ENCODE measurements at places on chromosomes 7 and 10.
A peak's percentile ranks its signal among the peaks of the same experiment; 100 is the strongest.

DNA sequence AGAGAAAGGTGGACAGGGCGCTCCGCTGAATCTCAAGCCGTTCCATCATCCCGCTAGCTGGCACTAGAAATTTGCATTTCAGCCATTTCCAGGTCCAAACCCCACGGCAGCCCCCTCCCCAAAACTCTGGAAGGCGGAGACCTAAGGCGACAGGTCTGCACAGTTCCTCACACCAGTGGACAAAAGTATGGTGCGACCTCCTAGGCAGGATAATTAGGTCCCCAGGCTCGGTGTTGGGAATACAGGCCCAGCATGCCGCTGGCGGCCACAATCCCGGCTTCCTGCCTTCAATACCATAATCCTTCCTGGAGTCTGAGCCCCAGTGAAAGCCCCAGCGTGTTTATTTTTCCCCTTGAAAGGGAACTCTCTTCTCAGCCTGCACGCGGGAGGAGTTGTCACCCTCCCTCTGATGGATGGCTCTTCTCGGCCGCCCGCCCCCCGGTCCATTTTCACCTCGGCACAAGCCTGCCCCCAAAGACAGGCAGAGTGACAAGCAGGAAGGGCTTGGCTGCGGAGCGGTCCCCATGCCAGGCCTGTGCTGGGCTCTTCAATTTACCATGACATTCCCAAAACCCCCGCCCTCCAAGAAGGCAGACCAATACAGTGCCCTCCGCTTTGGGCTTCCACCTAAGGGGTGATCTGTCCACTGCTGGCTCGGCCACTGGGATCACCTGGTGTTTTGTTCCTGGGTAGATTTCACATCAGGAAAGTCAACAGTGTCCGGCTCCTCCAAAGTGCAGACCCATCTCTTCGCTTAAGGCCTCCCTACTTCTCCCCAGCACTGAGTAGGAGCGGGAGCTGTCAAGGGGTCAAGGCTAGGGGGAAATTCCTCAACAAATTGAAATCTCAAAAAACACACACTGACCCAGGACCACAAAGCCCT lies 2.2 kb downstream of the FGFR2 start:
- no peak for DNase-seq

- no peak for DNase-seq
Observed at GRCh38 chr7:47413526-47414341, 168.2 kb downstream of the TNS3 start.

- DNase-seq, result no peak
Observed at GRCh38 chr7:157693521-157694375, 356.9 kb downstream of the DNAJB6 start.

DNA sequence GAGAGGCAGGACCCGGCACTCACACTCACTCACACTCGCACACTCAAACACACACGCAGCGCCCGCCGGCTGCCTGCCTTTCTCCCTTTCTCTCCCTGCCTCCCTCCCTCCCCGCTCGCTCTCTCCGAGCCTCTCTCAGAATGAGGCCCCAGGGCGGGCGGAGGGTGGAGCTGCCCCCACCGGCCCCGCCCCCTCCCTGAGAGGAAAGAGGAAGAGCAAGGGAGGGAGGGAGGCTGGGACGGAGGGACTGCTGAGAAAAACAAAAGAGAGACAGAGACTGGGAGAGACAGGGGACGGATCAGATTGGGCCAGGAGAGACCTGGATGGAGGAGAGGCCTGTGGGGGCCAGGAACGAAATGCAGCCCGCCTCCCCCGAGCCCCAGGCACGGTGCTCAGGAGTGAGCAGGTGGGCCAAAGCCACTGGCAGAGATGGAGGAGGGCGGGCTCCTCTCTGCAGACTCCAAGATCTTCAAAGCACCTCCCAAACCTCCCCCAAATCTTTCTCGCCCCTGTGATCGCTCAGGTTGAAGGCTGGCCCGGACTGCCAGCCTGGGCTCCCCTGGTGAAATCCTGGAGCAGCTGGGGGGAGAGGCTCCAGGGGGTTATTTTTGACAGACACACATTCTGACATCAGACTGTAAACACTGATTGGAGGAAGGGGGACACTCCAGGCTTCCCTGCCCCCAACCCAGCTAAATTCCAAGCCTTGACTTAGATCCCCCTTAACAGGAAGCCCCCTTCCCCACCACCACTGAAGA lies 5.1 kb downstream of the LDB1 start:
- peak; percentile 54 for DNase-seq

DNA sequence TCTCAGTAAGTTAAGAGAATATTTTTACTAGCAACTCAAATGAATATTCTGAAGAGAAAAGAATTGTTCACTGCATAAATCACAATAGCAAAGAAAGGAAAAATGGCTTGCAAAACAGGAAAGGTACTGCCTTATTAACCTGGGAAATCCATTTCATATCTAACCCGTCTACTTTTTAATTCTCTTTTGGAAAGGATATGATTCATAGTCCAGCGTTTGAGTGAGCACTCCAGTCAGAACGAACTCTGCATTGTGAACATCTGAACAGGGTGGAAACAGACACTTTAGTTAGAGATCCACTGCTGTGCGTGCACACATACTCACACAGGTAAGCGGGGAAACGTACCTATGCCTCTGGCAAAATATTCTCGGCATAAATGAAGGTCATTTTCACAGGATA lies 56.8 kb downstream of the PAXIP1 start:
- DNase-seq, result no peak

- DNase-seq, result no peak
Observed at GRCh38 chr10:29041616-29042015, 247.3 kb upstream of the LYZL1 start.

GRCh38 chr7:50359995-50360925 lies 55.7 kb downstream of the IKZF1 start:
- DNase-seq, result no peak

DNA sequence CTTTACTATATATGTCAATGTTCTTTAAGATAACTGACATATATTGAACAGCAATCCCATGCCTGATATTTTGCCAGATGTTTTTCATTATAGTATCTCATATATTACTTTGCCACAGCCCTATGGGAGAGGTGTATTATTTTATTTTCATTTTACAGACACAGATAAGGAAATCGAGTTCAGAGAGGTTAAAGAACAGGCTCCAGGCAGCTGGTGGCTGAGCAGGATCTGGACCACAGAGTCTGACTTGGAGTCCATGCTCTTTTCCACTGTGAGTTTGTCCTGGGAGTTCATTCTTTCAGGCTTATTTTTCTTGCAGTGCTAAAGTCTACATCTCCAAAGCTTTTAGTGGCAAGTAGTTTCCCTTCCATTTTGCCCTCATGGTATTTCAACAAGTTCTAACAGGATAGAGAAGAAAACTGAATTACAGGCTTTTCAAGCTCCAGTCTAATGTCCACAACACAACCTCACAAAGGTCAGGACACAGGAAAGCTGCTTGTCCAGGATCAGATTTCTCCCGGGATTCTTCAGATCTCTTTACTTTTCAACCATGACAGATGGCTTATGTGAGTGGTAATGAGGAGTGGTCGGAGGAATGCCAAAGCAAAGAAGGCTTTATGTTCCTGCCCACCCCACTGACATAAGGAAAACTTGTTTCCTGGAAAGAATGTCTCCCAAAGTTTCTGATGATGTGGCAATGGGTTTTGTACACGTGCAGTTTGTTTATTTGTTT lies 13.1 kb upstream of the SLC35B4 start:
- no peak for DNase-seq

- no peak for DNase-seq
Observed at GRCh38 chr10:33626798-33627466, 292.5 kb upstream of the NRP1 start.

- DNase-seq, result no peak
Observed at GRCh38 chr10:6476989-6477388, 103.1 kb downstream of the PRKCQ start.

GRCh38 chr7:142598297-142598696 lies 151.0 kb upstream of the PRSS1 start:
- DNase-seq, result no peak

GRCh38 chr10:125543796-125544195 lies 139.2 kb downstream of the TEX36 start:
- DNase-seq, result no peak

DNA sequence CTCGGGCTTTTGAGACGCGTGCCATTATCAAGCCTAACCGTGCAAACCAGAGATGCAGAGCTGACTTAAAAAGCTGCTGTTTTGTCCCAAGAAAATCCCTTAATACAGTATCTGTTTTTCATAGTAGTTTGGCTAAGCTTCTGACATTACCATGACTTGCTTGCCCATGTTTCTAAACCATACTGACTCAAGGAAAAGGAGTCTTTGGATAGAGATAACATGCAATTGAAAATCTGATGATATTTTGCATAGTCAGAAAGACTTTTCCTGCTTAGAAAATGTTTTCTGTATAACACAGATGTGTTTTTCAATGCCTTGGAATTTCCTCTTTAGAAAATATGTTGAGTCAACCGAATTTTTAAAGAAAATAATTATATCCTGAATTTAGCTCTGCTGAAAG lies 21.5 kb upstream of the AKR1E2 start:
- no peak for DNase-seq

DNA sequence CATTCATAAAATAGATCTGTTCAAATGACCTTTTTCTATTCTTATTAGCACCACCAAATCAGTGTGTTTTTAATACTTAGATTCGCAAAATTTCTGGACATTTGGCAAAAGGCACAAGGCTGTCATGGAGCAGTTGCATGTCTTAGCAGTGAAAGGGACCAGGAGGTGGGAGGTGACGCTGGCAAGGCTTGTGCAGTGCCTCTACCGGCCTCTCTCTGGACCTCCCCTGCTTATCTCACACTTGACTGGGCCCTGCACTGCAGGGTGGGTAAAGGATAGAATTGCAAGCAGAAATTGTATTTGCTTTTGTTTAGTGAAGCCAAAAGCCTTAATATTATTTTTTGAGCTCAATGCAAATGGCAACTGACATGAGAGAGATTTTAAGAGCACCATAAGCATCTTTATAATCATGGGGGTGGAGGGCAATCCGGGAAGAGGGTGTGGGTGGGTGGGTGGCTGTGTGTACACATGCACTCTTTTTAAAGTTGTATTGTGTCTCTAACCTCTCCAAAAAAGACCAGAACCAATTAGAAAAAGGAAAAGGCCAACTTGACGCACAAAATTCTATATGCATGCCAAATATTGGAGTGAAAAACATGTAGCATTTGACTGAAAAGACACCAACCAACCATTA lies 106.3 kb downstream of the WNT2 start:
- no peak for DNase-seq

- no peak for DNase-seq
Observed at GRCh38 chr7:94400643-94401427, 6.1 kb downstream of the COL1A2 start.

DNA sequence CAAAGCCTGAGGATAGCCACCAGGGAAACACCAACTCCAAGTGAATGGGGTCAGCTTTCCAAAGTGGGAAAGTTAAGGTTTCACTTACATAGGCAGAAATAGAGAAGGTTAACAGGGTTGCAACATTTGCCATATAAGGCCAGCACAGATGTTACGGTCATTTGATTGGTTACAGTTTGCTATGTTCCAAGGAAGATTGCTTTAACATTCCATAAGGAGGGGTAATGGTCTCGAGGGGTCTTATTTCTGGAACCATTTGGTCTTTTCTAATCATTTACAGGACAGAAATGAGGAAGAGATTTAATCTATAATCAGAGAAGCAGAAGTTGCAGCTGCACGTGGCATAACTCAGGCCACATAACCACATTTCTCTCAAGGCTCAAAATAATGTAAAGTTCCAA lies 679.4 kb upstream of the C7orf33 start:
- no peak for DNase-seq

- peak; percentile 93 for DNase-seq
Observed at GRCh38 chr7:69934144-69934903, 336.0 kb downstream of the AUTS2 start.

DNA sequence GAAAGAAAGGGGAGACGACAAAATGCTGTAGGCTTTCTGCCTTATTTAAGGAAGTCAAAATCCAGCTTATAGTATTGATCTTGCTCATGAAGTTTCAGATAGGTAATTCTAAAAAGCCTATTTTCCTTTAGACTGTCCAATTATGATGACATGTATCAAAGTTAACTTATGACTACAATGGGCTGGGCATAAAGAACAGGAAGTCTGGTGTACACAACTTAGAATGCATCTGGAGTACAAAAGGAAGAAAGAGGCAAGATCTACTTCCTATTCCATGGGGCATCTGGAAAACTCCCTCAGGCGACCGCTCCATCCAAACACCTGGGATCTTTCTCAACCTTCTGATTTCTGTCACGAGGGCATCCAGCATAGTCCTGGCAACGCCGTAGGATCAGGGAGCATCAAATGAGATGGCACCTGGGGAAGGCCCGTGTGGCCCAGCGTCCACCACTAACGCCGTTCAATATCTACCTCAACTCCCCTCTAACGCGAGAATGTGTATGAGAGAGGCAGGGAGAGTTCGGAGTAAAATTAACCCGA lies 512 bp downstream of the FAM24B start:
- no peak for DNase-seq

GRCh38 chr10:79159785-79160184 lies 91.0 kb downstream of the ZMIZ1 start:
- DNase-seq, result no peak

GRCh38 chr10:68489919-68490318 lies 18.1 kb upstream of the DNA2 start:
- DNase-seq, result no peak

GRCh38 chr7:17976952-17977351 lies 36.7 kb upstream of the SNX13 start:
- DNase-seq, result no peak

GRCh38 chr10:70119623-70120022 lies 13.0 kb downstream of the AIFM2 start:
- no peak for DNase-seq

- no peak for DNase-seq
Observed at GRCh38 chr7:81662531-81662930, 107.3 kb downstream of the HGF start.

DNA sequence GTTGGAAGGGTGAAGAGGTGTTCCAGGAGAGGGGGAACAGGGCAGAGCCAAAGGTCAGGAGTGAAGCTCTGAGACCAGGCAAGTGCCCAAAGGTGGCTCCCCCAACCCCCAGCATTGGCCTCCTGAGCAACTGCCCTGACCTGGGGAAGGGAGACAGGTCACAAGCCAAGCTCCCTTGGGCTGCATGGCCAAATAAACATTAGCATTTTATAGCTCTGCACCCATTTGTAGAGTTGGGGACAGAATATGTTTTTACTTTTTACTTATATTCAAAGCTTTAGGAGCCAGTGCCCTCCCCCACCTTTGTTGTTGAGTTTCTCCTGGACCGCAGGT lies 4.0 kb downstream of the UNC5B start:
- DNase-seq, result no peak

- DNase-seq, result no peak
Observed at GRCh38 chr7:42057331-42057730, 179.7 kb downstream of the GLI3 start.

- DNase-seq, result no peak
Observed at GRCh38 chr7:16813232-16813616, 8.4 kb upstream of the AGR2 start.

GRCh38 chr10:29023678-29024077 lies 265.2 kb upstream of the LYZL1 start:
- no peak for DNase-seq

All from NCI-H1694 (cell line).